RCC 7860 (cell line): ENCODE measurements at places on chromosomes 7 and 10.

DNA sequence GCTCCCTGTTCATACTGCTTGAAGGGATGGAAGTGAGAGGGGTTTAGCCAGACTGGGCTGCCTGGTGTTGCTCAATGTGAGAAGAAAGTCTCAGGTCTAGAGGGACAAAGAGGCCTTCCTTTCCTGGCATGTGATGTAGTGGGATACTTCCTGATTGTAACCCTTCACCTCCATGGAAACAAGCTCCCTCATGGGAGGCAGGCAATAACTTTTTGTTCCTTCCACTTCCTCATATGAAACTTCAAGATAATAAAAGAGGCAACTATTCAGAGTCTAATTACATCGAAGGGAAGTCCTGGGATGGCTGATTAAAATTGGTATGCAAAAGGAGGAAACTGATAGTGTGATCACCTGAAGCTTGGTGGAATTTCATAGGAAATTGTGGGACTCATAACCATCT, 84.1 kb upstream of the ETV1 start:
- DNase-seq: no peak

DNA sequence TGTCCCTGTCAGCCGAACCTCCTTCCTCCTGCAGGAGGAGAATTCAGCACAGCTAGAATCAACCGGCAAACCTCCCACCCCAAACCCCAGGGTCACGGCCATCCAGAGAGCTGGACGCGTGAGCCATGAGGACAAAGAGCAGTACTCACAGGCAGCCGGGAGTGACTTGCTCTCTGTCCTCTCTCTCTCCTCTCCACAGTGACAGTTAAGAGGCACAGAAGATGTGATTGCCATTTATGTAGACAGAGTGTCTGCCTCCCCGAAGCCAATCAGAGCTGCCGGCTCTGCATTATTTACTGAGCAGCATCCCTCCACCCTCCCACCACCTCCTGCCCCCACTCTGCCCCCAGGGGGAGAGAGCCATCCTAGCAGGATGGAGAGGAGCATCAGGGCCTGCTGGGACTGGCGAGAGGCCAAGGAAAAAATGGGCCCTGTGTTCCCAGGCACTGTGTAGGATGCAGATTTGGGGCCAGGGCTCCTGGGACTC, 4.3 kb downstream of the DDC start:
- DNase-seq: no peak

- DNase-seq: no peak
Observed at GRCh38 chr10:28619455-28619854, 57.9 kb upstream of the BAMBI start.

DNA sequence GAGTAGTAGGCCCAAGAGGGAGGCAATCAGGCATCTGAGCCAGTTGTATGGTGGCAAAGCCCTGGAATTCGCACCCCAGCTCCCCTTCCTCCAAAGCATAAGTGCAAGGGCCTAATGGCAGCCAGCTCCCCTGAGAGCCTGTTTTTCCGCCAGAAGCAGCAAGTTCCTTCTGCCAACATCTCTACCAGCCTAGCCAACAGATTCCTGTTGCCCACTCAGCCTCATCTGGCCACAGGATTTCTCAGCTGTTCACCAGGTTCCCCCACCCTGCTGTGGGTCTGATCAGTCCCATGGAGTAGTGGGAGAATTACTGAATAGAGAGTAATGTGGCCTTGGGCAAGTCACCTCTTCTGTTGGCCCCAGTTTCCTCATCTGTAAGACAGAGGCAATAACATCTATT, 186.2 kb upstream of the PDE1C start:
- DNase-seq: no peak

DNA sequence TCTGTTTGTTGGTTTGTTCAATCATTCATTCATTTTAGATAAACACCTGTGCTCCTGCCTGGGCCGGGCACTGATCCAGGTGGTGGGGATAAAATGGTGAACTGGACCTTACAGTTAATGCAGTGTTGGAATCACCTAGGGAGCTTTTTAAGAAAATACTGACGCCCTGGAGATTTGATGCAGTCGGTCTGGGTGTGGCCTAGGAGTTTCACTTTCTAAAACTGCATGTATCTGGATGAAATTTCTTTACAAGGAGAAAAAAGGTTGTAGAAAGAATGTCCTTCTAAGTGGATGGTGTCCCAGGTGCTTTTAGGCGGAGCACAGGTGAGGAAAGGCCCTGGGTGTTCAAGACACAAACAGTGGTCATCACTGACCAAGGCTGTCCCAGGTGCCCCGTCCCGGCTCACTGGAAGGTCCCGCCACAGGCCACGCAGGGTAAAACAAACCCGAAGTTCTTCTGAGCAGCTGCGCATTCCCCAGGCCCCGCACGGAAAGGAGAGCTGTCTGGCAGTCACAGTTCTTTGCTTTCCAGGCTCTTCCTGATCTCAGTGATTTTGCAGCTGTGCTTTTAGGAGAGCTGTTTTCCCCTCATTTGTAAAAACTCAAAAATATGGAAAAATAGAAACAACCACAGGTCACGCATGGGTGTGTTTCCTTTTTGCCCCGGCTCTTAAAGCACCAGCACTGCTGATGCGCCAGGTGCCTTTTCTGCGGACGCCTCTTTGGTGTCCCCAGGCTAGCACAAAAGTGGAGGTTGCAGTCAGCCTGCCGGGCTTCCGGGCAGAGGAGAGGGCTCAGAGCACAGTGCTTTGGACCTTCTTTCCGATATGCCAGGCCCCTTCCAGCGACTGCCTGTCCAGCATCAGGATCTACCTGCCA, 161.9 kb downstream of the GRK5 start:
- DNase-seq: no peak
